ENCODE measurements at places on chromosomes 5 and 9.
A peak's percentile ranks its signal among the peaks of the same experiment; 100 is the strongest.

DNA sequence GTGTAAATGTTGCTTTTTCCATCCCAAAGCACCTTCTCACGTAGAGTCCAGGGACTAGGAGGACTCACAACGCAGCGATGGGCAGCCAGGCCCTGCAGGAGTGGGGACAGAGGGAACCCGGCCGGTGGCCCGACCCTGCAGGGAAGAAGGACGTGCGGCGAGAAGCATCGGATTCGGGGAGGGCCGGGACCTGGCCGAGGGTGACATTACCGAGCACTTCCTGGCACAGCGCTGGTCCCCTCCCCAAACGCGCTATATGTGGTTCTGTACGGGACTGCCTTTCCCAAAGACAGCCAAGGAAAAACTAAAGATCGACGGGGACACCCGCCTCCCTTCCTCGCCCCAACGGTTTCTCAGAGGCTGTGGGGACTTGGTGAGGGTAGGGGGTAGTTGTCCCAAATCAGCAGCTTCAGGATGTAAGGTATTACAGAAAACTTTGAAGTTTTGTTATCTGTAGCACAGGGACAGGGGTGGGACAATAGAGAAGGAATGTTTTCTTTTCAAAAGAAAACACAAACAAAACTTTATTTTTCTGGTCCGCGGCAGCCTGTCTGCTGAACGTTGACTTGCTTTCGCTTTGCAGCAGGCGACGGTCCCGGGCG is 887 bp upstream of the MAP3K1 start:
- DNase-seq: peak; percentile 41

DNA sequence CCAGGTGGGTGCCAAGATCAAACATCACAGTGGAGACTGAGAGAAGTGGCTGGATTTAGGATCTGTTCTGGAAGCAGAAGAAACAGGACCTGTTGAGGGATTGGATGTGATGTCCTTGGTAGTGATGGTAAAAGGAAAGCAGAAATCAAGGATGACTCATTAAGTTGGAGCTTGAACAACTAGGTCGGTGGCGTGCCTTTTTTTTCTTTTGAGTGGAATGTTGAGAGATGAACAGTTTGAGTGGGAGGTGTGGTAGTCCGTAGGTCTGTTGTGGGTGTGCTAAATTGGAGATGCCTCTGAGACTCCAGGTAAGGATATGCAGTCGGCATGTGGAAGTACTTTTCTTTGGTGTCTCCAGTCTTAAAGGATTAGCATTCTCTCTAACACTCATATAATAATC is 92.1 kb upstream of the IL12B start:
- DNase-seq: no peak

- peak; percentile 34 for DNase-seq
Observed at GRCh38 chr5:69368458-69369339, 621 bp downstream of the AK6 start.

DNA sequence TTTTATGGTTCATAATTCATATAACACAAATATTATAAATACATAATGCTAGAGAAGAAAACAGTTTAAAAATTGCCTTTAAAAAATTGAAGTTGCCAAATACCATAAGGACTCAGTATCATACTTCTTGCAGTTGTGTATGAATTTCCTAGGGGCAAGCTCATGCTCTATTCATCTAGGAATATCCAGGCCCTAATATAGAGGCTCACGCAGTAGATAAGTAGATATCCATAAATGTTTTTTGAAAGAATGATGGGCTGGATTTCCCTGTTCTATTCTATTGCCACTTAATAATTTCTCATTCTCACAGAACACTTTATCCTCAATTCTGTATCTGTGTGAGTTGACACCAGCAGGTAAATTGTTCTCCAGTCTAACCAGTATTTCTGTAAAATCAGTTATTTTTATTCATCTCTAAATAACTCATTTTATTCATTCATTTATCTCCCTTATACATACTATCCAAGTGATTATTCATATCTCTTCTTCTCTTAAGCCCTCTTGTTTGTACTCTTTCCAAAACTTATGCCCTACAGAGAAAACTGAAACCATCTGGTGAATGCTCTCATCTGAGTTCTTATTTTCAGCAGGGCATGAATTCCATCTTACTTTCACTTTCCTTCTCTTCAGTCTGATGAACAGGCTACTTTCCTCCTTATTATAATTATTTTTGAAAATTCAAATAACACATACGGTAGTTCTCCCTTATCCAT is 97.1 kb downstream of the SLC44A1 start:
- no peak for DNase-seq

- no peak for DNase-seq
Observed at GRCh38 chr5:172911976-172912375, 47.2 kb upstream of the RPL26L1 start.

DNA sequence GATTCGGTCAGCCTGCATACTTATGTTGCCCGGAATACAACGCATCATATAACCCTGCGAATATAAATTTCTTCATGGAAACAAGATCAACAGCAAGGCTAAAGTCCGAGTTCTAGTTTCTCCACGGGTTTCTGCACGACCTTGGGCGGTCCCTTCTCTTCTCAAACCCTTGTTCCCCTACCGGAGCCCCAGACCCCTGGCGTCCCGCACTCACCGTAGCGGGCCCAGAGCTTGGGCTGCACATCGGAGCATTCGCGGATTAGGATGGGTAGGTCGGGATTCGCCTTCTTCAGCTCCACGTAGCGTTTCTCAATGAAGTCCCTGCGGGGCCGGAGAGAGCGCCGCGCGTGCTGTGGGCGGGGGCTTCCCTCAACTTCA is 399 bp downstream of the NDUFA2 start:
- DNase-seq: no peak

GRCh38 chr5:157143127-157143971 is 684 bp upstream of the MED7 start:
- peak; percentile 71 for DNase-seq

GRCh38 chr9:126390923-126391322 is 64.3 kb downstream of the MVB12B start:
- no peak for DNase-seq

- no peak for DNase-seq
Observed at GRCh38 chr9:84343111-84343521, 2.6 kb upstream of the SLC28A3 start.

GRCh38 chr5:163586531-163586956 is 81.1 kb downstream of the MAT2B start:
- no peak for DNase-seq

DNA sequence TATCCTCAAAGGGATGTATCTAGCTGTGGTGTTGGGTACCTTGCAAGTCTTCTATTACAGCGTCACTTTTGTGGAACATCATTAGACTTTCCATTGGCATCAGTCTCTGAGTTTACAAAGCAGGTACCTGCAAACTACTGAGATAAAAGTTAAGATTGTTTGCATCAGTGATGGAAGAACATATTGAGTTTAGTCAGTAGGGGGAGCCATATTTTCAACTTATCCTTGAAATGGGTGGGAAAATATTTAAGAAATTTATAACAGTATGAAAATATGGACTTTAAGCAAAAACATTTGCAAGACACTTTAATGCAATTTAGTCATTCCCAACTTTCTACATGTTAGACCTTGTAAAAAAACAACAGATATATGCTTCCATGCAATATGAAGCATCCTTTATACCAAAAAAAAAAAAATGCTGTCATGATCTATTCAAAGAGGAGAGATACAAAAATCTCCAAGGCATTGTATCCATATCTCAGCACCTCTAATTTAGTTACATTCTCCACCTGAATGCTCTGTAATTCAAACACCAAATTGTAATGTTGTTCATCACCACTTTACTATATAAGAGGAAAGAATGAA is 98.6 kb upstream of the ADAMTS19 start:
- no peak for DNase-seq

DNA sequence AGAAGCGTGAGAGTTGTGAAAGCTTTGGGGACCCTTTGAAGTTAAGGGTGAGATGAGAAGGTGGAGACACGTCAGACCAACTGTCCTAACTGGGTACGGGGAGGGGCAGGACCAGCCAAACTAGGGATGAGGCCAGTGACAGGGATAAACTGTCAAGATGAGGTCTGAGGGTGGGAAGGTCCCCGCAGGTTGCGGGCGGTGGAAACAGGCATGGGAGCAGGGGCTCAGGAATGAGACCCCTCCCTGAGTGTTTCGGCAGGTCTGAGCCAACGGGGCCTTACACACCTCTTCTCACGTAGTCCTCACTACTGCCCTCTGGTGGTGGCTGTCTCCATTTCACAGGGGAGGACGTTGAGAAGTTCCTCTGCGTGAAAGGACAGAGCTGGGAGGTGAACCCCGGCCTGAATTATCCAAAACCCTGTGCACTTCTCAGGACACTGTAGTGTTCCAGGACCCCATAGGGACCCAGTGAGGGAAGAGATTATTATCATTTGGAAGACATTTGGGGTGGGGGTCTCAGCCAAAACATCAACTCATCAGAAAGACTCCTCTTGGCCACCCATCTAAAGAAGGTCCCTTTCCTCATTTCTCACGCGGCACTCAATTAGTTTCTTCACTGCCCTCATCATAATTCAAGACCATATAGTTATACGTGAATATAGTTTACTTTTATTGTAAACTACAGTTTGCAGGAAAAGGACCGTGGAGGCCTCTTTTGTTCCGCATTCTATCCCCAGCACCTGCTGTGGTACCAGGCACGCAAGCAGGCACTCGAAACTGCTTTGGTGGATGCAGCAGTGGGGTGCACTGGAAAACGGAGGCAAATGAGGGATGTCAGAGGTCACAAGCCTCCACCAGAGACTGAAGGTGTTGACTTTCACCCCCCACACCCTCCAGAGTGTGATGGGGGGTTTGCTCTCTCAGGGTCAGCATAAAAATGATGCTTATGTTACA is 21.7 kb upstream of the NANS start:
- peak; percentile 94 for DNase-seq

DNA sequence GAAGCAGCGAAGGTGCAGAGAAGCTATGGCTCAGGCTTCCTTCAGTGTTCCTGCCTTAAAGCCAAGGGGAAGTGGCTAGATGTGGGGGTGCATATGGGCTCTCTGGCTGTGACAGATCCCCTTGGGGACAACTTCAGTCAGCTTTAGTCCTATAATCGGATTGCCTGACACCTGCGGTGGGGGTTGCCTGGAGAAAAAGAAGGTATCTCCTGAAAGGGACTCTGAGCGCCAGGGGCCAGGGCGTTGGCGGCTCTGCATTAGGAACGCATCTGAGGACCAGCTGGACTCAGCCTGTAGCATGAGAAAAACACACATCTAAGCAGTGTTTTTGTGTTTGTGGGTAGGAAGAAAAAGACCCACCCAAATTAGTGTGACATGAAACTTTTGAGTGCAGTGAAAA is 84.3 kb upstream of the OTULINL start:
- no peak for DNase-seq

DNA sequence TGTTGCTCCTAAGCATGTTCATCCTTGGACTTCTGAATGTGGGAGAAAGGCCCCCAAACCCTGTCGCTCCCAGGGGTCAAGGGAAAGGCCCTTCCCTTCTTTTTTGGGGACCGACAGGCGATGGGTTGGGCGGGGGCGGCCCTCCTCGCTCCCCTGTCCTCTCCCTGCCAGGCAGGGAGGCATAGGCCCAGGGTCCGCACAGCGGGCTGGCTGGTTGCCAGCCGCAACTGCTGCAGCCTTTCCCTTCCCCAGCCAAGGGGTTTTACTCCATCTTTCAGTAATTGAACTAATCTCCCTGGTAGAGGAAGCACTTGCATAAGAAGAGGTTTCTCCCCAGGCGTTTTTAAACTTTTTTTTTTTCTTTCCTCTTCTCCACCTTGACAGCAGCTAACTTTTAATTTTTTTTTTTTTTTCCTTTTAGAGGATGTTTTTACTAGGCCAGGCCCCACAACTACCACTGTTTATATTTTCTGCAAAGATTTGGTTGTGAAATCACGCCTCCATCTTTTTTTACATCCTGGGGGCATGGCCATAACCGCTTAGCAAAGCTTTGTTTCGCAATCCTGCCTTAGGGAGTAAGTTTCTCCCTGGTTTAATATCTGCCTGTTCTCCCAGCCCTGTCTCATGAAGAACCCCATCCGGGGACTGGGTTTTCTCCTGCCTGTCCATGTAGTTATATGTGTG is 216.9 kb upstream of the ZNF608 start:
- no peak for DNase-seq

- no peak for DNase-seq
Observed at GRCh38 chr5:124721229-124721735, 25.2 kb downstream of the ZNF608 start.

DNA sequence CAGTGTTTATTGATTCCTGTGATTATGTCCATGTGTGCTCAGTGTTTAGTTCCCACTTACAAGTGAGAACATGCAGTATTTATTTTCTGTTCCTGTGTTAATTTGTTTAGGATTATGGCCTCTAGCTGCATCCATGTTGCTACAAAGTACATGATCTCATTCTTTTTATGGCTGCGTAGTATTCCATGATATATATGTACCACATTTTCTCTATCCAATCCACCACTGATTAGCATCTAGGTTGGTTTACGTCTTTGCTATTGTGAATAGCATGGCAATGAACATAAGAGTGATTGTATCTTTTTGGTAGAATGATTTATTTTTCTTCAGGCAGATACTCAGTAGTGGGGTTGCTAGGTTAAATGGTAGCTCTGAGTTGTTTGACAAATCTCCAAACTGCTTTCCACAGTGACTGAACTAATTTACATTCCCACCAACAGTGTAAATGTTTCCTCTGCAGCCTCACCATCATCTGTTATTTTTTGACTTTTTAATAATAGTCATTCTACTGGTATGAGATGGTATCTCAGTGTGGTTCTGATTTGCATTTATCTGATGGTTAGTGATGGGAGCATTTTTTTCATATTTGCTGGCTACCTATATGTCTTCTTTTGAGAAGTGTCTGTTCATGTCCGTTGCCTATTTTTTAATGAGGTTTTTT is 47.5 kb upstream of the ELL2 start:
- DNase-seq: no peak

DNA sequence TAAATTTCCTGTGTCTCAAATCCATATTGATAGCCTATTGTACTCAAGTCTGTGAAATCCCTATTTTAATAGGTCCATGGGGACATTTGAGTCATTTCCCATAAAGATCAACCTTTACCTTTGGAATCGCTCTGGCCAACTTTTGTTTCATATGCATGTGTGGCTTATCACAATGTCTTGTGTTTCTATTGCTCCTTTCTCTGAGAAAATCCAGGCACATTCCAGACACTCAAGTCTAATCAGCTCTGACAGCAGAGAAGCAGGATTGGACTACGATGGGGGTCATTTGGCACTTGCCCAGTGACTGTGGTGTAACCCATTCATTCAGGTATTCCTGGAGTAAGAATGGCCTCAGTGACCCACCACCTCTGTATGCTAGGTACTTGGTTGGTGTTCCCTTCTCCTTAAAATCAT is 48.4 kb downstream of the ACTBL2 start:
- DNase-seq: no peak

DNA sequence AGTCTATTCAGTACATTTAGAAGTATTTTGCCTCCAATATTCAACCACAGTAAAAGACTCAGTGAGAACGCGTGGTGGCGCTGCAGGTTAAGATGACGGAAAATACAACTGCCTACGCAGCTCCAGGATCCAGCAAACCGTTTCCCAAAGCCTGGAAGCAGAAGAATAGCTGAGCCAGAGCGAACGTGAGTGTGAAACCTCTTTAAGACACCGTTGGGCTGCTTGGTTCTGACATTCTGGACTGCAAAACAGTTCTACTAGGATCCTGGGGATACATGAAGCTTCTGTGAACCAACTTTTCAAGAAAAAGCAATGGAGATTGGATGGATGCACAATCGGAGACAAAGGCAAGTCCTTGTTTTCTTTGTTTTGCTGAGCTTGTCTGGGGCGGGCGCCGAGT is at the start of gene PCDHB16:
PCDHB16 (plus strand) TSS at position 140 of the 400 bp plus-strand sequence; CDS start at position 313, 173 bp downstream.
- no peak for DNase-seq

GRCh38 chr9:105447386-105447813 is 434 bp upstream of the FSD1L start:
- no peak for DNase-seq
